ENCODE measurements at places on chromosomes 7 and 10.

- no peak for DNase-seq
Measured at GRCh38 chr10:14371581-14371980, 40.9 kb upstream of the FRMD4A start.

GRCh38 chr10:47323636-47324296, 1.5 kb downstream of the GDF2 start:
- DNase-seq: no peak

- no peak for DNase-seq
Measured at GRCh38 chr7:138880881-138881578, 83.0 kb upstream of the ATP6V0A4 start.

DNA sequence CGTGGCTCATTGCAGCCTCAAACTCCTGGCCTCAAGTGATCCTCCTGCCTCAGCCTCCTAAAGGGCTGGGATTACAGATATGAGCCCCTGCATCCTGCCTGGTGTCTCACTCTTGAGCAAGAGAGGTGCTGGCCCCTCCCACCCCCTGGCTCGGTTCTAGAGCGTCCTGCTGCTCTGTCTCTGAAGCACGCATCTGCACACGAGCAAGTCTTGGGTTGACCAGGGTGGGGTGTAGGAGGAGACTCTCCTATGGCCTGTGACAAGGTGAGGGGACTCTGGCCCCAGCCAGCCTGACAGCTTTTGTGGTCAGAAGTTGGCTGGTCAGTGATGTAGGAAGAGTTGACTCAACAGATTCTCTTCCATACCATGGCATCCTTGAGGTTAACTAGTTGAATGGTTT, 110.7 kb upstream of the CARD11 start:
- no peak for DNase-seq

GRCh38 chr7:118232837-118233236, 8.3 kb downstream of the ANKRD7 start:
- no peak for DNase-seq

Measured in NCI-H2029 (cell line).